CD4-positive, alpha-beta T cell treated with Interleukin-4 for 1 hour (primary cell): ENCODE measurements at places on chromosomes 6 and 20.

GRCh38 chr6:84667252-84668213 lies 96.9 kb downstream of the TBX18 start:
- no peak for DNase-seq

GRCh38 chr6:70651326-70651905 lies 16.3 kb upstream of the SMAP1 start:
- DNase-seq, result peak; percentile 38

GRCh38 chr20:13292201-13292885 lies 71.3 kb downstream of the ISM1 start:
- no peak for DNase-seq

DNA sequence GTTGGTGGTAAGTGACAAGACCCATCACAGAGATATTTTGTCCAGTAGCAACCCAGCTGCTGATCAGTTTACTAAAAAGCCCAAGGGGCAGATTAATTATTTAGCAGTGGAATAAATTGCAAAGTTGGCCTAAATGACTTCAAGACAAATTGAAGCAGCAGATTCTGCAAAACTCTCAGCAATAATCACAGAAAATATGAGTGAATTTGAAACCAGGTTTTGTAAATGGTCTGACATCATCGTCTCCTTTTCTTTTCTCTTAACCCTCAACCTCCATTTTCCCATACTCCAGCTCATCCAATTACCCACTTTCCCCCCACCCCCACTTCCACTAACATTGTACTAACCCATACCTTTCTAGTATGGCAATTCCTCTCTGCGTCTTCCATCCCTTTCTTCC lies 11.3 kb upstream of the PTPRK start:
- no peak for DNase-seq

DNA sequence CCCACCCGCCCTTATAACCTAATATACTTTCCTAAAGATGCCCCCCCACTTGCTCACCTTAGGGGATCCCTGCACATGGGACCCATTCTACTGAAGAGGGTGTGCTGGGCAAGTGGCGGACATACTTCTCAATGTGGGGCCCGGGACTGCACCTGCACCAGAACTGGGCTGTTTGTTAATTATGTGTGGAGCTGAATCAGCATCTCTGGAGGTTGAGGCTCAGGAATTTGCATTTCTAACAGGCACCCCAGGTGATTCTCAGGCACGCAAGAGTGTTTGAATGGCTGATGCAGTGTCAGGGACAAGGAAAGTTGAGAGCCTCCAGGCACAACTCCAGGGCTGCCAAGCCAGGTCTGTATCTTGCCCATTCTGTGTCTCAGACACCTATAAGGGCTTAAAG lies 8.9 kb upstream of the PTPRT start:
- DNase-seq, result no peak

- DNase-seq, result peak; percentile 51
These were observed 84.4 kb downstream of the INSM1 start for GRCh38 chr20:20452254-20452676.

- no peak for DNase-seq
These were observed 7.2 kb downstream of the CCR6 start for GRCh38 chr6:167130008-167130677.

- DNase-seq, result no peak
These were observed 193.3 kb downstream of the TMEM200A start for GRCh38 chr6:130559166-130559565.

GRCh38 chr6:32200711-32201475 lies 8.4 kb upstream of the GPSM3 start:
- no peak for DNase-seq

GRCh38 chr6:169784821-169785340 lies 33.5 kb downstream of the ERMARD start:
- no peak for DNase-seq

- peak; percentile 44 for DNase-seq
These were observed 7.1 kb downstream of the MAP3K5 start for GRCh38 chr6:136784910-136785746.

GRCh38 chr20:34316196-34316814 lies 13.2 kb upstream of the AHCY start:
- no peak for DNase-seq

DNA sequence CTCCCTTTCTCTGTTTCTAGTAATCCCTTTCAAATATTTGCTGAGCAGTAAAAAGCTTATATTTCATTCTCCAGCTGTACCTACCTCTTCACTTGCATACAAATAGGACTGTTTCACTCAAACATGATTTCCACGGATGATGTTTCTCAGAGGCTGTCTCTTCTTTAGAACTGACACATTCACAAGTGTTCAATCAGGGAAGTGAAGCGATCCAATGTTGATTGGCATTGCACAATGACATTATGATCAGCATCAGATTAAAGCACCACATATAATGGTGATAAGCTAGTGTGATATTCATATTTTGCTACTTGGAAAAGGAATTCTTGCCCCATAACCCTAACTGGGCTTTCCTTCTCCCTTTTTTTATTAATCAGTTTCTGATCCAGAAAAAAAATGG lies 681.8 kb downstream of the TBC1D32 start:
- no peak for DNase-seq

DNA sequence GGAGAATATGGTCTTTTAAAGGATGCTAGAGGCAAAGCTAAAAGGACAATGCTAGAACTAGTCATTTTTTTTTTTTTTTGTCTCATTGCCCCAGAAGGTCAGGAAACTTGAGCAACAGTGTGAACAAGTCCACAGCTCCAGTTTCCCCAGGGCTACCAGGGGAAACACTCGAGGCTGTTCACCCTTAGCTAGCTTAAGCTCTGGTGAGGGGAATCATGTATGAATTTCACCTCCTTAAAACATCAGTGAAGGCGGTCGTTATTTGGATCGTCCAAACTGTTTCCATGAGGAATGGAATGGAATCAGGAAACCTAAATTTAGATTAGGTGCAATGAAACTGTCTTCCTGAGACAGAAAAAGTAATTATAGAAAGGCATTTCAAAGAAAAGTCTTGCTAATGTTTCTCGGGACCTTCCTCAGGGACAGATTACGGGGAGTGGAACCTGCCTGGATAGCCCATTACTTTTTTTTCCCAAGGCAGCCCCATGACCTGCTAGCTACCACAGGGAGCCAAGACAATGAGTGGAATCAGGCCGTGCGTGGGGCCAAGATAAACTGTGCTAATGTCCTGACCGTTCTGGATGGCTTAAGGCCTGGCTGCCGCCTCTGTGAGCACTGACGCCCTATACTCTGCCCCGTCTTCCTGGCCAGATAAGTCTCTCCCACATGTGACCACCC lies 164.8 kb upstream of the SGK1 start:
- no peak for DNase-seq
